Activated CD4-positive, alpha-beta T cell treated with anti-CD3 and anti-CD28 coated beads, Interleukin-2, amount 10 ng/mL, durations not matched to agents 24 days and 14 days (primary cell): ENCODE measurements at places on chromosomes 1 and 21.

DNA sequence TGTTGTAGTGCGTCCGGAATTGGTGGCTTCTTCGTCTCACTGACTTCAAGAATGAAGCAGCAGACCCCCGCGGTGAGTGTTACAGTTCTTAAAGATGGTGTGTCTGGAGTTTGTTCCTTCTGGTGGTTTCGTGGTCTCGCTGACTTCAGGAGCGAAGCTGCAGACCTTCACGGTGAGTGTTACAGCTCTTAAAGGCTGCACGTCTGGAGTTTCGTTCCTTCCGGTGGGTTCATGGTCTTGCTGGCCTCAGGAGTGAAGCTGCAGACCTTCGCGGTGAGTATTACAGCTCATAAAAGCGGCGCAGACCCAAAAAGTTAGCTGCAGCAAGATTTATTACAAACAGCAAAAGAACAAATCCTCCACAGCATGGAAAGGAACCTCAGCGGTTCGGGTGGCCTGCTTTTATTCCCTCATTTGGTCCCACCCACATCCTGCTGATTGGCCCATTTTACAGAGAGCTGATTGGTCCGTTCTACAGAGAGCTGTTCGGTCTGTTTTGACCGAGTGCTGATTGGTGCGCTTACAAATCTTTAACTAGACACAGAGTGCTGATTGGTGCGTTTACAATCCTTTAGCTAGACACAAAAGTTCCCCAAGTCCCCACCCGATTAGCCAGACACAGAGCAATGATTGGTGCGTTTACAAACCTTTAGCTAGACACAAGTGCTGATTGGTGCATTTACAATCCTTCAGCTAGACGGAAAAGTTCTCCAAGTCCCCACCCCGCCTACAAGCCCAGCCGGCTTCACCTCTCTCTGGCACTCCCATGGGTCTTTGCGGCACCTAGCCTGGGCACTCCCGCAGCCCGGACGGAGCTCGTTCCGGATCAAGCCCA is 49.6 kb upstream of the KRTAP19-8 start:
- DNase-seq: no peak

DNA sequence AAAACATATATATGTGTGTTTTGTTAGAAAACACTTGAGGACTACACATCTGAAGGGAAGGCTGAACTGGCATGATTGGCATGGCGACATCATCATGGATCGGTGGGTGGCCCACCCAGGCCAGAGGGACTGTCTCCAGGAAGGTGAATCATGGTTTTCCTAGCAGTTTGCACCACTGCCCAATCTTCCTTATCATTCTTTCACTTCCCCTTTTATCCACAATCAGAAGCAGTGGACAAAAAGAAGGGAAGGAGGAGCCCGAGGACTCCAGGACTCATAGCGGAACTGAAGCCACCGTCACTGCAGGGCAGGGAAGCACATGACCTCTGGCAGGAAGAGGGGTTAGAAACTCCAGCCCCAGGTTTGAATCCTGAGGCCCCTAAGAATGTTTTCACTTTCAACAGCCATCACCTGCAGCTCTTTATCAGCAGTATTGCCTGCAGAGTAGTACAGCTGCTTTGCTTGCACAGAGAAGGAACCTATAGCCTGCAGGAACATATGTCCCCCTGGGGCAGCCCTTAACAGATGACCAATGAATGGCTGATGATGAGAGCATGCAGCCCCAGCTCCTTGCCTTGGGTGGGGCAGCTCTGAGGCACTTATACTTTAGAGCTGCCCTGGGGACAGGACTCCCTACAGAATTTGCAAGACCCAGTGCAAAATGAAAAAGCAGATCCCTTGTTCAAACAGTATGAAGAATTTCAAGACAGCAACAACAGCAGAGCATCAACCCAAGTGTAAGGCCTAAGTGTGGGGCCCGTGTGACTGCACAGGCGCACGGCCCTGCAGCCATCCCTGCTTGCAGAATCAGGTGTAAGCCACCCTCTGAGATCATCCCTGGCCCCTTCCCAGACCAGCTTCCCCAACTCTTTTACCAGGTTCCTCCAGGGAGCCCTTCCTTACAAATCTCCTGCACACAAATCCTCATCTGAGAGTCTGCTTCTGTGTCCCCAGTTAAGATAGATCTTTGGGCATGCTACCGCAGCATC is 241.8 kb upstream of the IRF2BP2 start:
- DNase-seq: peak; percentile 74

DNA sequence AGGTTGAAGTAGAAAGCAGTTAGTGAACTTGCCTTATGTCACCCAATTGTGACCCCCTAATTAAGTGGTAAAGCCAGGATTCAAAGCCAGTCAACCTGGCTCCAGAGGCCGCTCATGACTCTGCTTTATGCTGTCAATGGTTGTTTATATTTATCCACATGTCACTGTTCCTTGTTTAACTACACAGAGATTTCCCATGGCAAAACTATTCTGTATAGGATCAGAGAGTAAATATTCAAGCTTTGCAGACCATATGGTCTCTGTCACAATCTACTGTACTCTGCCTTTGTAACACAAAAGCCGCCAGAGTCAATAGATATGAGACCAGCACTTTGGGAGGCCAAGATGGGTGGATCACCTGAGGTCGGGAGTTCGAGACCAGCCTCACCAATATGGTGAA is 371.7 kb upstream of the PTBP2 start:
- no peak for DNase-seq

DNA sequence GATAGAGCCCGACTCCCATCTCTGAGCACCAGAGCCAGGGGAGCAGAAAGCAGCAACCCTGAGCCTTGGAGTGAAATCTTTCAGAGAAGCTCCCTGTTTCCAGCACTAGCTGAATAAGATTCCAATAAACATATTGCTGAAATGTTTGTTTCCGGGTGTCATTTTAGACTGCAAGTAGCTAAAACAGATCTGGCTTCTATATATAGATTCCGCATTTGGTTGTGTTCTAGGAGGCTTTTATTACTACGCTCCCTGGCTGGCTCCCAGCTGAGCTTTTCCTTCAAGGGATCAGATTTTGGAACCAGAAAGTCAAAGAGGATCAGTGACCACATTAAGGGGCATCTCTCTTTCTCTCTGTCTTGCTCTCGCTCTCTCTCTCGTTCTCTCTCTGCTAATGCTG is 88.2 kb downstream of the PAPPA2 start:
- DNase-seq: no peak

- DNase-seq: no peak
Observed at GRCh38 chr1:97563926-97564325, 356.9 kb downstream of the DPYD start.

DNA sequence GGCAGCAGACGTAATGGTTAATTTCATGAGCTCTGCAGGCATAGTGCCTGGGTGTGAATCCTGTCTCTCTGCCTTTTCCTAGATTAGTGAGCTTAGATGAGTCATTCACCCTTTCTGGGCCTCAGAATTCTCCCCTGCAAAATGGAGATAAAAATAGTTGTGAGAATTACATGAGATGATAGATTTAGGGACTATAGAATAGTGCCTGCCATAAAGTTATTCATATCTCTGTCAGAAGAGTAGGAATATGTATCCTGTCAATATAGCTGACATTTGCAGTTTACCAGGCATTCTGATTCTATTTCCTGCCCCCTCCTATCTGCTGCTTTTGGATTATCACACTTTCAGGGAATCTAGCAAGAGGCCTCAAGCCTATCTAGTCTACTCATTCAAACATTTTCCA is 112.0 kb downstream of the PDE4B start:
- no peak for DNase-seq

DNA sequence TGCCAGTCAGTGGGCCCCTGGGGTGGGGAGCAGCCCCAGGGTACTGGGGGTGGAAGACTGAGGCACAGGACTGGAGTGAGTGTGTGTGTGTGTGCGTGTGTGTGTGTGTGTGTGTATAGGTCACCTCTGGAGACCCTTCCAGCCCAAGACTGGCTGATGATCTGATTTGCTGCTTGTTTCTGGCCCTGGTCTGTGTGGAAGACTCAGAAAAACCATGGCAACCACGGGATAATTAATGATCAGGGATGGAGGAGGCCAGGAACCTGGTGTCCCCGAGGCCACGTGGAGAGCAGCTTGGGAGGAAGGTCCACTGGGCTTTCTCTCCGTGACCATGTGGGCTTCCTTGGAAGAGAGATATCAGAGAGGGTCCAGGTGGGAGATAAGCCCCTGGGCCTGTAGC is 4.8 kb upstream of the ACTL8 start:
- no peak for DNase-seq

DNA sequence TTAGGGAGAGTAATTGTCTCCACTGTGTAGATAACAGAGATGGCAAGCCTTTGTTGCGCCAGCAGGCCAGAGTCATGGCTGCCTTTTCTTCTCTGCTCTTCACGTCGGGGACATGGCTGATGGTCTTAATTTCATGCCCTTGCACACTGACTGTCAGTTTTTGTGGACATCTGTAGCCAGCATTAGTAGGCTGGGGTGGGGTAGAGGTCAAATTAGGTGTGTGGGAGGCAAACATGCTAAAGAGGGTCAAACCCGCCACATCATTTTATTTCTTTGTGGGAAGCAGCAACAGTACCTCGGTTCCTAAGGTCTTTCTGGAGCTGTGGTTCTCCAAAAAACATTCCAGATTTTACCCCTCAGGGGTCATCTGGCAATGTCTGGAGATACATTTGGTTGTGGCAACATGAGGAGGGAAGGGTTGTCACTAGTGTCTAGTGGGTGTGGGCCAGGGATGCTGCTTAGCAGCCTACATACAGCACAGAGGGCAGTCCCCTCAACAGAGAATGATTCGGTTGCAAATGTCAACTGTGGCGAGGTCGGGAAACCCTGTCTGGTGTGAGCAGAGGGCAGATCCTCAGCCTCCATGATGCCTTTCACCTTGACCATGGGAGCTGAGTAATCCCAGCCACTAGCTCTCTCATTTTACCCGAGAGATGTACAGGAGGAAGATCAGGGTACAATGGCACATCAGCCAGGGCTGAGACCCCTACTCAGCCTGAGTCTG is 14.7 kb downstream of the RUNX1 start:
- no peak for DNase-seq

DNA sequence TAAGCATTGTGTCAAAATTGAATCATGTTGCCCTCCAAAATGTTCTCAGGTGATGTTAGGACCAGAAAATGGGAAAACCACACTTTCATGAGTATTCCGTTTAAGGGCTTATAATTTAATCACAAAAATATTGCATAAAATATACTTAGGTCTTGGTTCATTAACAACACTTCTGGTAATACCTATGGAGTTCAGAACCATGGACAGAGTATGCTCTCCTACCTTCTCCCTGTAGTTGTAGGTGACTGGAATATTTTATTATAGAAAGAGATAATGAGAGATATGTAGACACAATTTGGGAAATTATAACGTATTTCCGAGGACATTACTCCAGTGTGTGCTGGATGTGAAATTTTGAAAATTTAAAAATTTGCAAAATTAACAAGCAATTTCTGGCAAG is 232.5 kb downstream of the NCAM2 start:
- DNase-seq: no peak

- DNase-seq: no peak
Observed at GRCh38 chr1:44662683-44663030, 11.6 kb downstream of the TMEM53 start.

DNA sequence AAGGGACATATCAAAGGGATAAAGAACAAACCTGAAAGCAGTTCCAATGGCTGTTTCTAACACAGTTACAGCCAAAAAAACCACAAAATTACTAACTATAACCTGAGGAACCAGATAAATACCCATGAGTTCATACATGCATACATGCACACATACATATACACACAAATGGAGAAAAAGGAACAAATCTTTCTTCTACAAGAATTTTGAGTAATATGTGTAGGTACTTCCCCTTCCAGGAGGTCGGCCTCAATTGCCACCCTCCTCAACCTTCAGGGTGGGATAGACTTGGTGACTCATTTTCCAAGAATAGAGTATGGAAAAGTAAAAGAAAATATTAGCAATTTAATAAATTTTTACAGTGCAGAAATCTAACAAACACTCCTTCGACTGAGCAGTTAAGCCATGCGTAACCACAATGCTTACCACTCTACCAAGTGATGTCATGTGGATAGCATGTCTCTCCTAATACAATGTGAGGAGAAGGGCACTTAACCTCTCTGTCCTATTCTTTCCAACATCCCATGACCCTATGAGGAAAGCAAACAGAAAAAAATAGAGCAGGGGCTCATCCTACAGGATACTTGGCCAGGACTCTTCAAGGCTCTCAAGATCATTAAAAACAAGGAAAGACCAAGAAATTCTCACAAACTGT is 243.0 kb upstream of the RUNX1 start:
- DNase-seq: no peak

DNA sequence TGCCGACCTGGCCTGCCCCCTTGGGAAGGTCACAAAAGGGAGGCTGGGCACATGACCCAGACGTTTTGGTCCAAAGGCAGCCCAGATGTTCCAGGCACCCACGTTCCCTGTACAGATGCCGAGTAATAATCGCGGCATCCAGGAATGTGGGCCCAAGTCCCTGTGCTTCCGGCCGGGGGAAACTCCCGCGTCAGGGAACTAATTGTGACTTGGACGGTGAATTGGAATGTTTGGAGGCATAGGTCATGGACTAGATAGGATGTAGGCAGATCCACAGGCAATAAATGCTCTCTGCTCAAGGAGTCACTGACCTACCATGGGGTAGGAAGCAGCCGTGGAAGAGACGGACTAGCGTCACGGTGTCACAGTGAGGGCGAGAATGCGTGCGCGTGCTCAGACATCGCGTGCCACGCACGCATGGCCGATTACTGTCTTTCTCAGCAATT is 178.4 kb downstream of the DUSP10 start:
- DNase-seq: no peak

DNA sequence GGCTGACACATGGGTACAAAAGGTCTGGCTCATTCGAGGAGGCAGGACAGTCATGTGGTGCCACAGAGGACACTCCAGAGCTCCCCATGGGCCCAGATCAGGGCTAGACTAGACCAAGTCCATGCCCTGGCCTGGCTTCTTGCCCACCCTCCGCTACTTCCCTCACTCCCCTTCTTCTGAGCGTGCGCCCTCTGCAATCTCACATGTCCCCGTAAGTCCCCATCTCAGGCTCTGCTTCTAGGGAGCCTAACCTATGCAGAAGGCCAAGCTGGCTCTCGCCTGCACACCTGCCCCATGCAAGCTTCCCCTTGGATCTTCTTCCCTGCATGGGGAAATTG is 553.6 kb downstream of the PTPRU start:
- DNase-seq: no peak

GRCh38 chr1:30008372-30008997 is 714.9 kb downstream of the MATN1 start:
- peak; percentile 40 for DNase-seq

DNA sequence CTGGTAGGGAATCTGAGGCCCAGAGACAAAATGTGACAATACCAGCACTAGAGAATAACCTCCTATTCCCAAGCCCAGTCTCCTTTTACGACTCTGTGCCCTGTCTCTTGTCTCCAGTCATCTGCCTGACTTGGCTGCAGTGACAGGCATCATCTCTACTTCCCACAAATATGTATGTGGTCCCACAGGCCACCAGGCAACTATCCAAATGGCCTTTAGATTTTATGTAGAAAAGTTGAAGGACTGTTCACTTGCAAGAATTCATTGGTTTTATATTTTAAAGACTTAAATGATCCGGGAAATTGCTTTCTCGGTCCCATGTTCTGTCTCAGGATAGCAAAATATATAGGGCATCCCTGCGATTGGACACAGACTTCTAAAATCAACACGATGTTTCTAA is 11.6 kb downstream of the KRTAP24-1 start:
- no peak for DNase-seq

GRCh38 chr21:23111070-23111600 is 2112.9 kb downstream of the NCAM2 start:
- DNase-seq: no peak

- DNase-seq: no peak
Observed at GRCh38 chr1:155037043-155037442, 3.4 kb downstream of the DCST1 start.

- DNase-seq: no peak
Observed at GRCh38 chr1:110347182-110347893, 8.2 kb downstream of the RBM15 start.

- no peak for DNase-seq
Observed at GRCh38 chr1:221696027-221696426, 45.9 kb downstream of the DUSP10 start.

- no peak for DNase-seq
Observed at GRCh38 chr21:25837533-25838265, 102.9 kb downstream of the GABPA start.
